ENCODE measurements at places on chromosomes 3 and 15. TPM values are rescaled to one million over a fixed set of nuclear protein-coding genes. Genes with fewer than 3 reads are reported as not detected.

TRPC1 gene
- 0.73 TPM for total RNA-seq

GRCh38 chr3:123859177-123859576, 25.0 kb downstream of the MYLK start:
- no peak for DNase-seq

DNA sequence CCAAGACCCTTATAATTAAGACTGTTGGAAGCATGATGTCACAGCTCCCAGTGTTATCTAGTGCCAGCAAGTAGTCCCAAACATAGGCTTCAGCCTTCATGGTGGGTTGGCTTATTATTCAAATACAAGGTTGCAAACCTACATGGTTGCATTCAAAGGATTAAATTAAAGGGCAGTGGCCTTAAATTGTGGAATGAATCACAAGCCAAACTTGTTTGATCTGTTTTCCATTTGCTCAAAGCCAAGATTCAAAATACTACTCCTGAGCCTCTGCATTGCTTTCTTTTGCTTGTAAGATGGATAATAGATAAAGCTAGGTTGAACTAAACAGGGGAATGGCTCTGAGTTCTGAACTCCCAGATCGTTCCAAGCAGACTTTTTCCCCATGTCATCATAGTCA, 52.4 kb upstream of the GNB4 start:
- no peak for DNase-seq

GRCh38 chr3:50212502-50212901, 7.4 kb downstream of the SLC38A3 start:
- DNase-seq, result no peak

All from activated CD8-positive, alpha-beta T cell treated with anti-CD3 and anti-CD28 coated beads, Interleukin-2, amount 10 ng/mL, durations not matched to agents 7 days and 5 days (primary cell).